ENCODE measurements at places on chromosomes 11 and 22.
A peak's percentile ranks its signal among the peaks of the same experiment; 100 is the strongest.

GRCh38 chr11:128684549-128685401 lies 9.1 kb upstream of the FLI1 start:
- DNase-seq: no peak

- no peak for DNase-seq
Measured at GRCh38 chr22:39360242-39360641, 10.5 kb downstream of the SYNGR1 start.

DNA sequence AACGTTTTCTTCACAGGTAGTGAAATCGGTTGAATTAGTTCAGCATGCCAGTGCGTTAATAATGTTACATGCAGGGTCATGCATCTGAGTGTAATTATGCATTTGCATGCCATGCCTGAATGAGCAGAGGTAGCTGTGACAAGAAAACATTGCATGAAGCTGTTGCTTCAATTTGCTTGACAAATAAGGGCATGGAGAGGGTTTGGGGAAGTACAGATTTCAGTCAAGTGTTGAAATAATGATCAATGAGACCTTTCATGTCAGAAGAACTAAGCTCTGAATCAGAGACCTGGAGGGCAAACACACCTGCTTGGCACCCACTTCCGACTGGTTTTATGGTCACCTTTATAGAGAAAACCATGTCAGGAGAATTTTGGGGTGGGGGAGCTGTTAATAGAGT lies 221.4 kb downstream of the DBX1 start:
- no peak for DNase-seq

DNA sequence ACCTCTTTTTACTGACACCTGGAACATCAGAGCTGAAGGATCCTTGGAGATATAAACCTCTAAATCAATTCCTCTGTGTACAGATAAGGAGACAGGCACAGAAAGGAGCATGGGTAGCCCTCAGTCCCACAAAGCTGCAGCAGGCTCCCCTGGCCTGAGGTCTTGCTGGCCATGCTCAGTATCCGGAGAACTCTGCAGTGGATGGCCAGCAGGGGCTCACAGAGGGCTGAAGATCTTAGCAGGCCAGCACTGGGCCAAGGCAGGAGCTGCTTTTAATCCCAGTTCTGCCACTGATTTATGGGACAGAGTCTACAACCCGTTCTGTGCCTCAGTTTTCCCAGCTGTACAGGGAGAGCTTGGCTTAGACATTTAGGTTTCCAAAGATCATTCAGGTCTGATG lies 52.6 kb upstream of the LRRC32 start:
- DNase-seq: no peak

DNA sequence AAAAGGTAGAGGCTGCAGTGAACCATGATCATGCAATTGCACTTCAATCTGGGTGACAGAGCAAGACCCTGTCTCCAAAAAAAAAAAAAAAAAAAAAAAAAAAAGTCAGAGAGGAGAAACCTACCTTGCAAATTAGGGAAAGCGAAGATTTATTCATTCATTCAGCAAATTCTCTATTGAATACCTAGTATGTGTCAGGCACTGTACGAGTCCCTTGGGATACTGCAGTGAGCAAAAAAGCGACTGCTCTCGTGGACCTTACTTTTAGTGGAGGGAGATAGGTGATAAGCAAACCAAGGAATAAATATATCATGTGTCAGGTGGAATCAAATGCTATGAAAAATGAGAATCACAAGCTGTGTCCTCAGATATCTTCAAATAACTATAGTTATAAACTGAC lies 101.3 kb downstream of the STIM1 start:
- no peak for DNase-seq

DNA sequence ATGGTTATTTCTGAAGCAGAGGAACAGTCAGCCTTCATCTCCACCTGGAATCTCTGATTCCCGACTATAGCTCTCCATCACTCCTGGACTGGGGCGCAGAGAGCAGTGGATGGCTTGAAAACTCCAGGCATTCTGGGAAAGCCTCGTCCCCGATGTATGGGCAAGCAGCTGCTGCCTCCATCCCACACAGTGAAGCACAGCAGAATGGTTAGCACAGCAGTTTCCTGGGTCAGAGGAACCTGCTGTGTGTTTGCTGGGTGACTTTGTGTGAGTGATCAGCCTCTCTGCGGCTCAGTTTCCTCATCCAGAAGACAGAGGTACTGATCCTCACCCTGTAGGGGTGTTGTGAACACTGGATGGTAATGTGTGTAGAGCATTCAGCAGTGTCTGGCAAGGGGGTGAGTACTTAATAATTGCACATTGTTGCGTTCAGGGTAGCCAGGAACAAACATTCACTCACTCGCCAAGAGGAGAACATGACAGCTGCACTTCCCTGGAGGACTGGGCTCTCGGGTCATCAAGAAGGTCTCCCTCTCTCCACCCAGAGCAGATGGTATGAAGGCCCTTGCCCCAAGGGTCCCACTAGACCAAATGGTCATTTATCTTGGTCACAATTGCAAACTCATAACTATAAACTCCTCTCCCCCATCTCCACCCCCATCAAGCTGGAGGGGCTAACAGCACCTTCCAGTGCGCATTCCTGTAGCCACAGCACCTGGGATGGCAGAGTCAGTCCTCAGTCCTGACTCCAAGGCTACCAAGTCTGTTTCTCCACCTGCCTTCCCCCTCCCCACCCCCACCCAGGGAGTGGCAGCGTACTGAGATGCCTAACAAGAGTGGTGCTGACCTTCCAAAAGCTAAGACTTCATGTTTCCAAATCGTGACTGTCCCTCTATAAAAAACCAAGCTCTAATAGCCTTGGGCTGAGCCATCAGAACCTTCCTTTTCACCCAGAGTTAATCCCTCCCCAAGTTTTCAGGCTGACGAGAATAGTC lies 1.5 kb upstream of the CHST1 start:
- no peak for DNase-seq

- peak; percentile 31 for DNase-seq
Measured at GRCh38 chr11:64146036-64146955, 19.6 kb downstream of the MACROD1 start.

- no peak for DNase-seq
Measured at GRCh38 chr11:128513915-128514681, 73.3 kb downstream of the ETS1 start.

- DNase-seq: no peak
Measured at GRCh38 chr22:19786959-19787848, 26.6 kb downstream of the TBX1 start.

GRCh38 chr11:70737816-70738630 lies 339.7 kb downstream of the CTTN start:
- DNase-seq: no peak

- no peak for DNase-seq
Measured at GRCh38 chr11:64516226-64516625, 74.8 kb upstream of the SLC22A12 start.

GRCh38 chr11:44066732-44067141 lies 667 bp downstream of the ACCS start:
- no peak for DNase-seq

DNA sequence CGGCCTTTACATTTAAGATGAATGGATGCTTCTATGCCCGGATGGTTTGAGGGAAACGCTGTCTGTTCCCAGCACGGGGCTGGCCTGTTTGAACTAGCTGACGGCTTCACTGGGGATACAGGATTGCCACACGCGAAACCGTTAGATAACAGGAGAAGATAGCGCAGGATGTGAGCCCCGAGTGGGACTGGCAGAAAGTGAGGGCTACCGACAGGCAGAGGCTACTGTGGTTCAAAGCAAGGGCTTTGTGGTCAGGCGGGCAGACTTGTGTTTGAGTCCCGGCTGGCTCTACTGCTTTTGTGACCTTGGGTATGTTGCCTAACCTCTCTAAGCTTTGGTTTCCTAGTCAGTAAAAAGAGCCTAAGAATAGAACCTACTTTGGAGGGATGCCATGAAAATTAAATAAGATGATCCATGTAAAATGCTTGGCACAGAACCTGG lies 2.8 kb upstream of the OAF start:
- no peak for DNase-seq

- DNase-seq: no peak
Measured at GRCh38 chr11:134866981-134867675, 455.1 kb upstream of the B3GAT1 start.

DNA sequence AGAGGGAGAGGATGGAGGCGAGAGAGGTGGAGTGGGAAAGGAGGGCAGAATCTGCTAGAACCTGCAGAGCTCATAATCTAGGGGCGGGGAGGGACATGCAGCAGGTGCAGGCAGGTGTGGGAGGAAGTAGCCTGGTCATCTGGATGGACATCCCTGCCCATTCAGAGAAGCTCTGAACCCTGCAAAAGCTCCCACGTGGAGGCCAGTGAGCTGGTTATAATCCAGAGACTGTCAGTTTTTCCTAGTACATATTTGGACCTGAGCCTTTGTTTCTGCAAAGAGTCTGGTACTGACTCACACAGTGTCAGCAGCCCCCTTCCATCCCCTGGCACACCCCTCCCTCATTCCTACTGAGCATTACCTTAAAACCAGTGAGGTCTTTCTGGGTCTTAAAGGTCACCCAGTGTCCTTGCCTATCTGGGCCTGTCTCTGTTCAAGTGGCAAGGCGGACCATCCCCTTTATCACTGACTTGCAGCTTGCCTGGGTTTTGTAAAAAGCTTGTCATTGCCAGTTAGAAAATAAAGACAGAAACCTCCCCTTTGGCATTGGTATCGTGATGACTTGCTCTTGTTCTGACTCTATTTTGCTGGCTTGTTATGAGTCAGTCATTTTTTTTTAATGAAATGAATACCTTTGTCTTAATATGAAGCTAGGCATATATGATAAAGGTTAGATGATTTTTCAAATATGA lies 26.1 kb downstream of the PTPRJ start:
- DNase-seq: no peak

GRCh38 chr22:23402275-23403151 lies 177.6 kb downstream of the IGLL1 start:
- no peak for DNase-seq

GRCh38 chr11:62245271-62245753 lies 3.3 kb downstream of the SCGB1D2 start:
- no peak for DNase-seq

- no peak for DNase-seq
Measured at GRCh38 chr11:129855086-129855485, 39.4 kb downstream of the TMEM45B start.

- DNase-seq: no peak
Measured at GRCh38 chr11:78938971-78939370, 364.3 kb upstream of the NARS2 start.

- no peak for DNase-seq
Measured at GRCh38 chr11:56932572-56933220, 56.0 kb upstream of the OR5AK2 start.

DNA sequence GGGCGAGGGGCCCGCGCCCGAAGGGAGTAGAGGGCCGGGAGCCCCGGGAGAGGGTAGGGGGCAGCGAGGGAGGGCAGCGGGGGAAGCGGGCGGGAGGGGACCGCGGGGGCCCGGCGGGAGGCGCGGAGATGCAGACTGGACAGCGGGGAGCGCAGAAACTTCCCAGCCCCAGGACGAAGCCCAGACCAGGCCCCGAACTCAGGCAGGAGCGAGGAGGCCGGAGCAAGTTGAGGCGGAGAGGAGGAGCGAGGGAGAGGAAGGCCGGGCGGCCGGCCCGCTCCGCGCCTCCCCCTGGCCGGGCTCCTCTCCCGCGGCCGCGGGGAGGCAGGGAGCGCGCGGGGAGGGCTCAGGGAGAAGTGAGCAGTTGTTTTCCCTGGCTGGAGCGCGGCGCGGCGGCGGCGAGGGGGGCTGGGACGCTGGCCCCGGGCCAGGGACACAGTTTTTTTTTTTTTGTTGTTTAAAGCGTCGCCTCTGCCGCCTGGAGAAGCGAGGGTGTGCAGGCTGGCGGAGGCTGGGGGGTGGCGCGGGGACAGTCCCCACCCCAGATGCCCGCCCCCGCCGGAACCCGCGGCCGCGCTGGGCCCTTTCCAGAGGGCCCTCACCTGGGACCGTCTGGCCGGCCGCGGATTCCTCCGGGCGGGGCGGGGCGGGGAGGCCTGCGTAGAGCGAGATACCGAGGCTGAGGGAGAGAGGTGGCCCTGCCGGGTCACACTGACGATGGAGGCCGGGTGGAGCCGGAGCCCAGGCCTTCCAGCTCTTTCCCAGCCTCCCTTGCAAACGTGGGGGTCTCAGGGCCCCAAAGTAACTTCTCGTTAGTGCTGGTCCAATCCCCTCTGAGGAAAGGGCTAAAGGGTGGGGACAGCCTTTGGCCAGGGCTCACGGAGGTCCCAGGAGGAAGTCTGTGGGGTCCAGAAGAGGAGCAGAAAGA lies at the start of gene LTBP3:
Gene LTBP3 (minus strand): TSS at position 358 of the 928 bp plus-strand sequence. CDS start 400 bp downstream, outside the sequence.
- no peak for DNase-seq

GRCh38 chr11:9046481-9046880 lies 42.7 kb upstream of the NRIP3 start:
- no peak for DNase-seq

DNA sequence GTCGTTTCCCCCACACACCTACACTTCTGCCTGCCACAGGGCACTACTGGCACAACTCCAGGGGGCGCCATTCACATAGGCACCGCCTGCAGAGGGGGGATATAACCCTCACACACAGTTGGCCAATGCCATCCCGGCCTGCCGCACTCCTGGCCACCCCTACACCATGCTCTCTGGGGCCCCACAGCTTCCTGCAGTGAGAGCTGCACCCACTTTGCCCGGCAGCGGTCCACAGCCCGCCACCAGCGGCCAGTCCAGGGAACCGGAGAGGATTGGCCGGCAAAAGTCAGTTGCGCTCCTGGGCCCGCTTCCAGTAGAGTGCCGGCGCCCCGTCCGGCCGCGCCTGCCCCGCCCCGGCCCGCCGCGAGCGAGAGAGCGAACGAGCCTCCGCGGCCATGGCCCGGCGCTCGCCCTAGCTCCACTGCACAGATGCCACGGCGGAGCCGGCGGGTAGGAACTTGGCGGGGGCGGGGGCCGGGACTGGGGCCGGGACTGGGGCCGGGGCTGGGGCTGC lies 25.6 kb upstream of the SUSD2 start:
- DNase-seq: peak; percentile 41

DNA sequence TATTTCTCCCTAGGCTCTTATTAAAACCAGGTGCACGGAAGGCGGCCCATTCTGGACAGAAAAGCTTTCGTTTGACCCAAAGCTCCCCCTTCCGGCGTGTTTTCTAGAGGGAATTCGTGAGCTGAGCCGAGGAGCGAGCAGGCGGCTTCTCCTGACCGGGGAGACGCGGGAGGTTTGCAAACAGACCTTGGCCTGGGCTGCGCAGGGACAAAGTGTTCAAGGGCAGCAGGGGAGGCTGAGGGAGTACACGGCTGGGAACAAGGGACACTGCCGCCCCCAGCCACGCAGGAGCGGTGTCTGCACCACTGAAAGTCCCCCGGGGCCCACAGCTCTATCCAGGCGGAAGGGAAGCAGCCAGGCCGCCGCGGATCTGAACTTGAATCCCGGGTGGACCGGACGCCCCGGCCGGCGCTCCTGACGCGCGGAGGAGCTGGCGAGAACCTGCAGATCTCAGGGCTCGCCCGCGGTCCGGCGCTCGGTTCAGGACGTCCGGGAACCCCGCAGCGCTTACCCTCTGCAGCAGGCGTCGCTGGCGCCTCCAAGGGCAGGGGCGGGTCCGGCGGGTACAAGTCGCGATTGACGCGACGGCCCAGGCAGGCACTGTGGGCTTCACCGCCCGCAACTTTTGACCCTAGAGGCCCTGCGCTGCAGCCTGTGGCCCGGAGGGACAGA lies 101.9 kb downstream of the WT1 start:
- DNase-seq: no peak

GRCh38 chr22:42418811-42419242 lies 13.4 kb downstream of the NFAM1 start:
- no peak for DNase-seq

GRCh38 chr11:18492888-18493287 lies 33.9 kb downstream of the TSG101 start:
- DNase-seq: no peak

Measured in activated CD4-positive, CD25-positive, alpha-beta regulatory T cell (primary cell).